Caudate nucleus (tissue), 63 donors: ENCODE measurements at places on chromosomes 1 and 21.

DNA sequence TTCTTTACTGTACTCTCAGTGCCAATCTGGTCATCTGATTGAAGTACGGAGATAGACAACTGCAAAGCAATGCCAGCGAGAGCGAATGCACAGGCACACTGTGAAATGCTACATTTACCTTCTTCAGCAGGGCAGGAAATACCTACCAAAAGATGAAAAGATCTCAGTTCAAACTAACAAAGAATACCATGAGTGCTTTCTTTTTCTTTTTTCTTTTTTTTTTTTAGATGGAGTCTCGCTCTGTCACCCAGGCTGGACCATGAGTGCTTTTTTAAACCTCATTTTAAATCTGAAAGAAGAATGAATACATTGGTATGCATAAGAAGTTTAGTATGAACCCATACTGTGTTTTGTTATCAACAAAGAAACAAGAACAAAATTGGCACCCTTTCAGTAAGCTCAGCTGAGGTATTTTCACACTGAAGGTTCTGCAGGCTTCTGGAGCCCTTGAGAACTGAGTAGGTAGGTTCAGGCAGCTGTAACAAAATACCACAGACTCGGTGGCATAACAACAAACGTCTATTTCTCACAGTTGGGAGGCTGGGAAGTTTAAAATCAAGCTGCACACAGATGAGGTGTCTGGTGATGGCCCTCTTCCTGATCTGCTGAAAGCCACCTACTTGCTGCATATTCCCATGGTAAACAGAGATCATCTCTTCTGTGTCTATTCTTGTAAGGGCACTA is 1.7 kb upstream of the CHI3L2 start:
- DNase-seq, result no peak

- no peak for DNase-seq
Observed at GRCh38 chr1:61756773-61757172, 14.5 kb downstream of the PATJ start.

- DNase-seq, result no peak
Observed at GRCh38 chr1:44733365-44733764, 2.4 kb upstream of the RNU5D-1 start.

GRCh38 chr1:233439721-233440120 is 112.2 kb downstream of the MAP3K21 start:
- no peak for DNase-seq

- no peak for DNase-seq
Observed at GRCh38 chr1:30720271-30721223, 2.8 kb downstream of the MATN1 start.

- no peak for DNase-seq
Observed at GRCh38 chr1:110829955-110830553, 42.9 kb upstream of the CD53 start.

GRCh38 chr1:17014671-17015567 is 3.2 kb upstream of the ATP13A2 start:
- no peak for DNase-seq

DNA sequence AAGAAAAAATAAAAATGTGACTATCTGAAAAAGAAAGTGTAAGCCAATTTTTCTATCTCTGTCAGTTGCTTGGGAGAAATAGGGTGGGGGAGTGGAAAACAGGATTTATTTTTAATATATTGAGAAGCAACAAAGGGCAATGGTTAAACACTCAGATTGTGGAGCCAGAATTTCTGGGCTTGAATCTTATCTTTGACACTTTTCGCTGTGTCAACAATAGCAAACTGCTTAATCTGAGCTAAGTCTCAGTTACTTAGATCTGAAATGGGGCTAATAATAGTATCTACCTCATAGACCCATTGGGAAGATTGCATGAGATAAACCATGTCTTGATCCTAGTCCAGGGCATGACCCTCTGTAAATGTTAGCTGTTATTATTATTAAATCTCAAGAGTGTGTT is 468.1 kb downstream of the ADGRL2 start:
- DNase-seq, result no peak
